ENCODE measurements at places on chromosomes 5 and 9. TPM values are rescaled to one million over a fixed set of nuclear protein-coding genes. Genes with fewer than 3 reads are reported as not detected.

Gene CBY3
- not detected for total RNA-seq

Gene FGD3
- 0.18 TPM for total RNA-seq

Gene BASP1
- 226 TPM for total RNA-seq

Gene SNX24
- total RNA-seq: 23.6 TPM

Gene GFI1B
- 0.17 TPM for total RNA-seq

Gene PCDHB14
- total RNA-seq: 0.06 TPM

Data from A549 treated with dexamethasone at 1 μM for 4 hours (cell line).